Activated CD4-positive, alpha-beta T cell treated with anti-CD3 and anti-CD28 coated beads for 24 hours (primary cell): ENCODE measurements at places on chromosomes 2 and 18.

- no peak for DNase-seq
These were observed 83.4 kb downstream of the SLC25A12 start for GRCh38 chr2:171810422-171811244.

DNA sequence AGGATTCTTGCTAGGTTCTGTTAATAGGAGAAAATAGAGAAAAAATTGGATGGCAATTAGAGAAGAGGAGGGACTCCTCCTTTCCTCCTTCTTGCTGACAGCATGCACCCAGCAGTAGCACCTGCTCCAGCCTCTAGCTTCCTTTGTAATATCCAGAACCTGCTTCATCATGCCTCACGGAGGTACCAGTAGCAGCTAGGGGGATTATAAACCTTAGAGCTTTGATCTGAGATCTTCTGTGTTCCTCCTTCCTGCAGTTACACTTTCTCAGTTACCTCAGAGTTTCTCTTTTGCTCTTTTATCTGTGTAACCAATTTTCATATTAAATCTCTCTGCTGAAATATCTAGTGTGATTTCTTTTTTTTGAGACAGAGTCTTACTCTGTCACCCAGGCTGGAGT, 16.6 kb downstream of the DPP4 start:
- DNase-seq, result no peak

GRCh38 chr2:75820693-75821092, 110.0 kb upstream of the GCFC2 start:
- DNase-seq, result no peak

- DNase-seq, result peak; percentile 21
These were observed 143.1 kb upstream of the TTC39C start for GRCh38 chr18:23871410-23871809.

- DNase-seq, result no peak
These were observed 6.5 kb downstream of the IGFBP5 start for GRCh38 chr2:216688731-216689340.

DNA sequence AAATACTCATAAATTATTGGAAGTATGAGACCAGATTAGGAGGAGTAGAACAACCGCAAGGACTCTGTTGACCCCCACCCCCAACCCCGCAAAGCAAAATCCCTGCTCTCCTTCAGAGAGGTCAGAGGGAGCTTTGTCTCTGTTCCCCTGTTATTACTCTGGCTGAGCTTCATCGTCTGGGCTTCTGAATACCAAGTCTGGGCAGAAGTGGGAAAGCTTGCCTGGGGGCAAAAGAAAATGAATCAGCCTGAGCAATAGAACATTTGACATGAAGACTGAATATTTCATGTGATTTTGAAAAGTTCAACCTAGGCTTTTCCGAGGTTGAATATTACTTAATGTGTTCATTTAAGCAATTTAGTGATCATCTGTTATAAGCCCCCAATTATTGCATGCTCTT, 114.6 kb upstream of the ARHGAP28 start:
- DNase-seq, result no peak

GRCh38 chr2:25290811-25291495, 50.8 kb downstream of the DNMT3A start:
- no peak for DNase-seq

DNA sequence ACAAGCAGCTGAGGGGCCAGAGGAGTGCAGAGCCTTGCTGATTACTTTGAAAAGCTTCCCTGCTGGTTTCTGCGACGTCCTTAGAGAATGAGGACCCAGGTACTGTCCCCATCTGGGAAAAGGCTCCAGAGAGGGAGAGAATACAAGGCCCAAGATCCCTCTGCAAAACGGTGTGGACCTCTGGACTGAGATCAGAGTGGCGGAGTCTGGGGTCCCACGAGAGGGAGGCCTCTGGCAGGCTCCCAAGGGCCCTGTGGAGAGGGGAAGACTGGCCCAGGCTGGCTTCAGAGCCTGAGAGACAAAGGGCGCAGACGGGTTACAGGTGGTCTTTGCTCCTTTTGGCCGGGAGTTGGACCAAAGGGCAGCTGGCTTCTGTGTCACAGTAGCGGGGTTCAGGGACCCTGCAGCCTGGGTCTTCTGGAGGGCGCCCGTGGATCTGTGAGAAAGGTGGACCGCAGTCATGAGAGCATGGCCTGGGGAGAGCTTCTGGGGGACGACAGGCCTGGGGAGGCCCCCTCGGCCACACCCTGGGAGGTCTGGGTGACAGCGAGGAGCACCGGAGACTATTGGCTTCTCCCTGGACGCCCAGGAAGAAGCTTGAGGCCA, 805 bp downstream of the SNORC start:
- no peak for DNase-seq

DNA sequence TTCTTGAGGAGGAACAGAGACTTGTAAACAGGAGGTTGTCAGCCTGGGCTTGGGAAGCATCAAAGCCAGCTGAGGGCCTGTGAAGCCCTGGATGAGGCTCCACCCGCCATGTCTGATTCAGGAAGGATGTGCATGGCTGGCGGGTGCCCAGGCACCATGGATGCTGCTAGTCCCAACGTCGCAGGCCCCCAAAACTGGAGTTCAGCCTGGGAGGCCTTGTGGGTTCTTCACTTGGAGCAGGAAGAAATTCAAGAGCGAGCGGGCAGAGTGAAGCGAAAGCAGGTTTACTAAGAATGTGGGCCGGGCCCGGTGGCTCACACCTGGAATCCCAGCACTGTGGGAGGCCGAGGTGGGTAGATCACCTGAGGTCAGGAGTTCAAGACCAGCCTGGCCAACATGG, 12.1 kb upstream of the PXDN start:
- DNase-seq, result no peak

- no peak for DNase-seq
These were observed 28.3 kb downstream of the RAB31 start for GRCh38 chr18:9736286-9736835.

GRCh38 chr18:47968006-47968676, 37.7 kb upstream of the SMAD2 start:
- no peak for DNase-seq

DNA sequence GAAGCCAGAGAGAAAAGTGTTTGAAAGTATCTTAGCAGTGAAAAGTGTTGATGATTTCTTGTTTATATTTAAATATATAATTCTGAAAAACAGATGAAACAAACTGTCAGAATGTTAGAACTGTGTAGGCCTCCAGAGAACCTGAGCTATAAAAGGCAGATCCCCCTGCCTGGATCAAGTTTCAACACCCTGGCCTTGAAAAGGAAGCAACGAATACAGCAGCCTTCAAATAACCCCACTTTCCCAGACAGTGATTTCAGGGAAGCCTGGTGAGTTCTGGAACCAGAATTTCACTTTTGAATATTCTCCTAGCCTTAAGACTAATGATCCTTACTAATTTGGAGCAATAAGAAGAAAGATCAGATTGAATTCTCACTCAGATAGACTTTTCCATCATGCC, 13.3 kb upstream of the TRIM43 start:
- DNase-seq, result no peak

- DNase-seq, result peak; percentile 25
These were observed 515 bp upstream of the PLEKHB2 start for GRCh38 chr2:131104487-131105155.

GRCh38 chr2:100137866-100138570, 4.4 kb downstream of the AFF3 start:
- DNase-seq, result no peak

DNA sequence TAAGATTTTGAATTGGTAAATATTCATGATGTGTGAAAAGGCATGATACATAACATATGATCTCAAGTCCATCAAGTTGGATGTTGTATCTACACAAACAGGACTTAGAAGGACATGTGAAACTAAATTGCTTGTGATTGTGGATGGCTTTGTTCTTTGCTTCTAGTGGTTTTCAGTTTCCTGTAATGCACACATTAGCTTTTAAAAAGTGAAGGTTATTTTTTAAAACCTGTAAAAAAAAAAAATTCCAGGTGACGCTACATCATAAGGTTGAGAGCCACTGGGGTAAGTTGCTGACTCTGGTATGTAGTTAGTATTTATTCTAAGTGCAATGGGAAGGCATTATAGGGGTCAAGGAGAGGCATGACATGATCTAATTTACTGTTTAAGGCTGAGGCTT, 48.4 kb upstream of the TMEM247 start:
- no peak for DNase-seq

- no peak for DNase-seq
These were observed 28.4 kb downstream of the CFLAR start for GRCh38 chr2:201144101-201145051.

GRCh38 chr18:35688757-35689156, 107.2 kb downstream of the GALNT1 start:
- DNase-seq, result no peak

DNA sequence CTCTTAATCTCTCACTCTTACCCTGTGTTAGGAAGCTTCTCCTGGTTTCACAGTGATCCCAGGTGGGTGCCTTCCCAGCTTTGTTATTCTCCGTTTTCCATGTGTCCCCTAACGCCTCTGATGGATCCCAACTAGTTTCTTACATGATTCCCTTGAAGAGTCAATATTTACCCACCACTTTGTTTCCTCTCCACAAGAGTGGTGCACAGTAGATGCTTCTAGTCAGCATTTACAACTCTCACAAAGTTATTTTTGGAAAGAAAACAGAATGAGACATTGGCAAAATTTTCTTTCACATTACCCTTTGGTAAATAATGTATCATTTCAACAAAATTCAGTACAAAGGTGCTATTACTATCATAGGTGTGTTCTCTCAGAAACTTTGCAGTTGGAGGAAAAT, 1611.1 kb upstream of the ZEB2 start:
- DNase-seq, result no peak

- peak; percentile 38 for DNase-seq
These were observed 884.8 kb downstream of the EPHA4 start for GRCh38 chr2:220687231-220687843.

- no peak for DNase-seq
These were observed 56.1 kb downstream of the DYNAP start for GRCh38 chr18:54647176-54647575.

DNA sequence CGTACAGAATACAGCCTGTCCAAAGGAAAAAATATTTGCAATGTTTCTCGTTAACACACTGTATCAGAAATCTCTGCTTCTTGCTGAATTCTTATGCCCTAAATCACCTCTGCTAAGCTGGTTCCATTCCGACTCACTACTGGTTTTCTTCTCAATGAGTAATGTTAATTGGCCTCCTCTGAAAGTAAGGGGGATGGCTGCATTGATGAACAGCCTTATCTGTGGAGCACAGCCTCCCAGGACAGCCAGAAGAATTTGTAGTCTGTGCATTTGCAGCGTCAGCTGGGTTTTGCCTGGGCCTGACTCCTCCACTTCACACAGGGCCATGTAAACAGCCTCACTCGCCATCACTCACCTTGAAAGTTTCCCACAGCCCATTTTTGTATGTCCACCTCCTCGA, 127.7 kb downstream of the RNF152 start:
- DNase-seq, result no peak

GRCh38 chr2:107380912-107381311, 445.8 kb upstream of the RGPD4 start:
- DNase-seq, result no peak

DNA sequence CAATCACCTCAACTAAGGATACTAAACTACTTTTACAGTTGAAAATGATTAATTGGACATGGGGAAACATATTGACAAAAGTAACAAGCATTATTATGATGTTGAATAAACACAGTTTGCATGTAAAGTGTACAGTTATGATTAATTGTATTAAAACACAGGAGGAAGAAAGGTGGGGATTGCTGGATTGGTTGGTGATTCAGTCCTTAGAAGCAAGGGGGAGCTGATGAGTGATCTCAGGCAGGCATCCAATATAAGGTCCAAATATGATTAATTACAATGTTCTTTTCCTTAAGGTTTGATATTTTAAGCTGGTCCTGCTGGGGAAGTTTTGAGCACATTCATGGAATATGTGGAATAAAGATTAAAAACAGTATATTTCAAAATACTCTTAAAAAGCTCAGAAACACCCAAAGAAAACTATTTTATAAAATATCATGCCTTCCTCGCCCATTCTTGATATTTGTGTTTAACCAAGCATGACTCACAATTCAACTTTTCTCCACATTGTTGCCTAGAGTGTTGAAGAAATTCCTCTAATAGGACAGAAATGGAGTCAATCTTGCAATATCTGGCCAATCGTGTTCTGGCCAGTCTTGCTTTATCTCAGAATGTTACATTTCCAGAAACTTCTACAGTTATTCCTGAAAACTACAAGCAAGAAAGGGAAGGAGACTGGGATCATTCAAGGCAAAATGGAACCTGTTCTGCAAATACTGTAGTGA, 268.2 kb downstream of the RPIA start:
- no peak for DNase-seq

DNA sequence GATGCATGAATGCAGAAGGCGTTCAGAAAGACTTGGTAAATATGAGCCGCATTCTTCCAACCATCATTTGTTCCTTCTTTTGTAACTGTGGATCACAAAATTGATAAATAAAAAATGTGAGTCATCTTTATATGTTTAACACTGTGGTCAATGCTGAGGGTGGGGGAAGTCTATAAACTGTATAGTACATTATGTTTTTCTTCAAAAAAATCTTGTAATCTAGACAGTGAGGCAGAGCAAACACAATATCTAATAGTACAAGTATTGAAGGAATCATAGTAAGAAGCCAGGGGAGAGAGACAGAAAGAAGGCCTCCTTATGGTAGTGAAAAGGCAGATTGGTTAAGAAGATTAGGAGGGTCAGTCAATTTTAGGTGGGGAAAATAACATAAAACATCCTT, 30.7 kb upstream of the CALCRL start:
- no peak for DNase-seq

- no peak for DNase-seq
These were observed 20.1 kb downstream of the SFT2D3 start for GRCh38 chr2:127721311-127721977.

DNA sequence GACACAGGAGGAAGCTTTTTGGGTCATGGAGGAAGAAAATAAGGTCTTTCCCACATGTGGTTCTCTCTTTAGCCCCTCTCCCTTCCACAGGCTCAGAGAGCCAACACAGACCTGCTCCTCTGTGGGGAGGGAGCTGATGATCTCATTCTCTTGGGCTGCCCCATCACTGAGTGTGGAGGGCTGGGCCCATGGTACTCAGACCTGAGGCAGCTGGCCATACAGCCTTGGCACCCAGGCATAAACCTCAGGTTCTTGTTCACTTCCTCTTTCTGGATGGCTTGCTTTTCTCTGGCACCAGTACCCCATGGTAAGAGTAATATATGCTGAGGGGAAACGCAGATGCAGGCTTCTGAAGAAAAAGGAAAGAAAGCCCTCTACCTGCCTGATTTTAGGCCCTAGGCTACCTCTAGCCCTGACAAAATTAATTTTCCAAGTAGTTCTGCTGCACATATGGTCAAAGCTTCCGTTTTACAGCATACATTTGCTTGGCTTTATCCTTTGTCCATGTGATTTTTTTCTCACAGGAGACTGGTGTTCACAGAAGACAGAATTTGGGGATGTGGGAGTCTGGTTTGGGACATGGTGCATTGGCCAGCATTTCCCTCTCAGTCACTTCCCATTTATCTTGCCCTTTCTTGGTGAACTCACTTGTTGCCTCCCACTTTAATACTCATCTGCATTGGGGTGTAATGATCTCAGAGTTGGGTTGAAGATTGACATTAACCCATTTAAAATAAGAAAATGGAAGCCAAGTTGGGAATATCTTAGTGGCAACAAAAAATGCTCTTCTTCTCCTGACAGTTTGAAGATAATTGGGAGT, 11.1 kb downstream of the DHRS9 start:
- DNase-seq, result no peak

GRCh38 chr18:49227441-49228165, 232.8 kb downstream of the DYM start:
- no peak for DNase-seq
